A549 treated with AZD2906 at 1 μM for 4 hours (cell line): ENCODE measurements at places on chromosomes 11 and 22. TPM values are rescaled to one million over a fixed set of nuclear protein-coding genes. Genes with fewer than 3 reads are reported as not detected.

Gene OR2AT4
- not detected in 5 replicates for total RNA-seq

Gene POU2AF1
- 0.17 TPM in 1 of 5 replicates, not detected in the others for total RNA-seq

Gene RIMBP3C
- total RNA-seq, result 0.12 to 0.25 TPM (median 0.20 TPM) in 4 of 5 replicates, not detected in the other

Gene ZBTB3
- 1.3 to 1.8 TPM (median 1.5 TPM) in 5 replicates for total RNA-seq

Gene PLEKHB1
- total RNA-seq, result 0.63 to 1.0 TPM (median 0.85 TPM) in 5 replicates

Gene SSTR3
- not detected in 5 replicates for total RNA-seq

Gene MAP6
- total RNA-seq, result 1.4 to 1.8 TPM (median 1.6 TPM) in 5 replicates

Gene FAM180B
- total RNA-seq, result 0.05 to 0.07 TPM in 2 of 5 replicates, not detected in the others

Gene GPHA2
- total RNA-seq, result not detected in 5 replicates

Gene CTSW
- total RNA-seq, result 0.07 to 0.11 TPM in 2 of 5 replicates, not detected in the others

Gene EXT2
- 54.6 to 63.3 TPM (median 55.3 TPM) in 5 replicates for total RNA-seq

Gene TRIM49B
- total RNA-seq, result 0.05 to 0.09 TPM in 2 of 5 replicates, not detected in the others

Gene AQP11
- total RNA-seq, result 1.1 to 1.5 TPM (median 1.4 TPM) in 5 replicates

Gene MYOD1
- total RNA-seq, result 0.03 to 0.05 TPM (median 0.03 TPM) in 3 of 5 replicates, not detected in the others

Gene LSP1
- 1.6 to 2.3 TPM (median 1.8 TPM) in 5 replicates for total RNA-seq

Gene DEUP1
- not detected in 5 replicates for total RNA-seq

Gene B3GAT1
- total RNA-seq, result 0.01 to 0.04 TPM (median 0.02 TPM) in 4 of 5 replicates, not detected in the other
